ENCODE measurements at places on chromosomes 7 and 10.

- no peak for DNase-seq
Measured at GRCh38 chr7:27872356-27873275, 132.7 kb downstream of the TAX1BP1 start.

DNA sequence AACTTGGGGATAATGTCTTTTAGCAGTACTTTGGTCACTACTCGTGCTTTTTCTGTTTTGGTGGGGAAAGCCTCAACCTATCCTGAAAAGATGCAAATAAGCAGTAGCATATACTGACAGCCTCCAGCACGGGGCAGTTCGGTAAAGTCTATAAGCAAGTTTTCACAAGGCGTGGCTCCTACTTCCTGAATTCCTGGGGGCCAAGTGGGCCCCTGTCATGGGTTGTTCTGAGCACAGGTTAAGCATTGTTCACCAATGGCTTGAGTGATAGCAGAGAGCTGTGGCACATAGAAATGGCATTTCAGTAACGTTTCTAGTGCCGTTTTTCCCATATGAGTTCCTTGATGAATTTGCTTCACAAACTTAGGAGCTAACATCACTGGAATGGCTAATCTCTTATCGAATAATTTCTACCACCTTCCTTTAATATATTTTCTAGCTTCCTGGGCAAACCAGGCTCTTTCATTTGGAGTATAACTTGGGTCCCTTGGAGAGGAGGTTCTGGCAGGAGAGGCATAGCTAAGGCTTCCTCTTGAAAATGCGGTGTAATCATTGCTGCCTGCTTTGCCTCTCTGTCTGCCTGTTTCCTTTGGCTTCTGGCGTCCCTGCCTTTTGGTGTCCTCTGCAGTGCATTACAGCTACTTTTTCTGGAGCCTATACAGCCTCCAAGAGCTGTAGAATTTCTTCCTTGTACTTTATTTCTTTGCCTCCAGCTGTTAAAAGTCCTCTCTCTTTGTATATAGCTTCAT, 11.7 kb upstream of the ZNF239 start:
- no peak for DNase-seq

DNA sequence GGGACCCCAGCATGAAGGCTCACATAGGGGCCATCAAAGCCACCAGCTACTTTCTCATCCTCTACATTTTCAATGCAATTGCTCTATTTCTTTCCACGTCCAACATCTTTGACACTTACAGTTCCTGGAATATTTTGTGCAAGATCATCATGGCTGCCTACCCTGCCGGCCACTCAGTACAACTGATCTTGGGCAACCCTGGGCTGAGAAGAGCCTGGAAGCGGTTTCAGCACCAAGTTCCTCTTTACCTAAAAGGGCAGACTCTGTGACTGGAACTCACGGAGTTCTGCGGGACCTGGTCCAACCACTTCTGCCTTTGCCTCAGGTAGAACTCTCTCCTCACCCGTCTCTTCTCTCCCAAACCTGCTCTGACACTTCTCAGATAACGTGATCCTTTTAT, 945 bp downstream of the TAS2R40 start:
- DNase-seq = no peak

GRCh38 chr7:32036557-32036956, 33.6 kb downstream of the PDE1C start:
- peak; percentile 46 for DNase-seq

- no peak for DNase-seq
Measured at GRCh38 chr7:24637021-24637420, 63.8 kb downstream of the PALS2 start.

DNA sequence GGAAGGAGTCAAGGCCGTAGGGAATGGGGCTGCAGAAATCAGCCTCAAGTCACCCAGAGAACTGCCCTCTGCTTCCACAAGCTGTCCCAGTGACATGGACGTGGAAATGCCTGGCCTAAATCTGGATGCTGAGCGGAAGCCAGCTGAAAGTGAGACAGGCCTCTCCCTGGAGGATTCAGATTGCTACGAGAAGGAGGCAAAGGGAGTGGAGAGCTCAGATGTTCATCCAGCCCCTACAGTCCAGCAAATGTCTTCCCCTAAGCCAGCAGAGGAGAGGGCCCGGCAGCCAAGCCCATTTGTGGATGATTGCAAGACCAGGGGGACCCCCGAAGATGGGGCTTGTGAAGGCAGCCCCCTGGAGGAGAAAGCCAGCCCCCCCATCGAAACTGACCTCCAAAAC, 50.2 kb upstream of the PDCD4 start:
- DNase-seq = no peak

GRCh38 chr10:2097937-2098336, 360.6 kb upstream of the ADARB2 start:
- DNase-seq = no peak

GRCh38 chr10:59435707-59436106, 73.4 kb upstream of the FAM13C start:
- no peak for DNase-seq

DNA sequence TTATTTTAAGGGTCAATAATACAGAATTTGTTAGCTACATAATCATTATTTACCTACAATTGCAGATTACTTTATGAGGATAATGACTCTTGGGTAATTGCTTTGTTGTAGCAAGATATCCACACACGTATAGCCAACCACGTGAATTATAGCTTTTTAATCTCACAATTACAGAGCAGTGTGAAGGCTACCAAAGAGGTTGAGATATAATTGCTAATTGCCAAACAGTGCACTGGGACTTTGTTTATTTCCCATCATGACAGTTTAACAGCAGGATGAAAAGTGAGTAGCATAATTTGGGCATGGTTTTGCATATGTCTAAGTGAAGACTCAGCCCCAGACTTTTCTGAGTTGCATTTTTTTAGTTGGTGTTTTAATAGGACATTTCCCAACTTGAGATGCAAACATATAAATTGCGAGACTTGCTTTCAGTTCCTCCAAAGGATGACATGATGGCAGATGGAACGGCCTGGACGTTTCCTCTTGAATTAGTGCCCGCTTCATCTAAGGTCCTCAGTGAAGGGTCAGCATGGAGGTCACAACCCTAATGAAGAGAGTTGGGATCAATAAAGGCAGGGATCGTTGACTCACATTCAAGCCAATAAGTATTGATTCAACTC, 180.7 kb upstream of the GPR26 start:
- DNase-seq = no peak

- no peak for DNase-seq
Measured at GRCh38 chr10:3413937-3414666, 241.5 kb upstream of the PITRM1 start.

DNA sequence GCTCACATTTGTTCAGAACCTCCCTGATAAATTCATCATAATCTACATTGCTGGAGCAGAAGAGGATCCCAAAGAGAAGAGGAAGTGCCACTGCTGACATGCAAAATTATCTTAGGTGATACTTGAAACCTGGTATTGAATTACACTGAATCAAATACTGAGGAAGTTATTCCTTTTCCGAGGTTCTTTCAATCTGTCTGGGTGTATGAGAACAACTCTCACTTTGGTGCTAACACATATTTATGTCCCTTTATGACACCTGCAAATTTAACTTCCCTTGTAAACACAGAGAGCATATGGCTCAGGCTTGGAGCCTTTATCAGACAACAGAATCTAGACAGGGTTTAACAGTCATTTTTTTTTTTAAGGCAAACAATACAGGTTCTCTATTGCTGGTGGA, 131.4 kb downstream of the SRPK2 start:
- no peak for DNase-seq

DNA sequence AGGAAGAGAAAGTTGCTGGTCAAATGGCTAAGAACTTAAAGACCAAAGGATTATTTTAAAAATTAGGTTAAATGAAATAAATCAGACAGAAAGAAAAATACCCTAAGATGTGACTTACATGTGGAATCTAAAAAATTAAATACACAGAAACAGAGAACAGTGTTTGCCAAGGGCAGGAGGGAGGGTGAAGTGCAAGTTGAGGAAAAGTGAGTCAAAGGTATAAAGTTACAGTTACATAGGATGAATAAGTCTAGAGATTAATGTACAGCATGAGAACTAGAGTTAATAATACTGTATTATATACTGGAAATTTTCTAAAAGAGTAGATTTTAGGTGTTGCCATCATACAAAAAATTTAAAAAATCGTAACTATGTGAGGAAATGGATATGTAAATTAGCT, 146.3 kb downstream of the MDFIC start:
- DNase-seq = no peak

DNA sequence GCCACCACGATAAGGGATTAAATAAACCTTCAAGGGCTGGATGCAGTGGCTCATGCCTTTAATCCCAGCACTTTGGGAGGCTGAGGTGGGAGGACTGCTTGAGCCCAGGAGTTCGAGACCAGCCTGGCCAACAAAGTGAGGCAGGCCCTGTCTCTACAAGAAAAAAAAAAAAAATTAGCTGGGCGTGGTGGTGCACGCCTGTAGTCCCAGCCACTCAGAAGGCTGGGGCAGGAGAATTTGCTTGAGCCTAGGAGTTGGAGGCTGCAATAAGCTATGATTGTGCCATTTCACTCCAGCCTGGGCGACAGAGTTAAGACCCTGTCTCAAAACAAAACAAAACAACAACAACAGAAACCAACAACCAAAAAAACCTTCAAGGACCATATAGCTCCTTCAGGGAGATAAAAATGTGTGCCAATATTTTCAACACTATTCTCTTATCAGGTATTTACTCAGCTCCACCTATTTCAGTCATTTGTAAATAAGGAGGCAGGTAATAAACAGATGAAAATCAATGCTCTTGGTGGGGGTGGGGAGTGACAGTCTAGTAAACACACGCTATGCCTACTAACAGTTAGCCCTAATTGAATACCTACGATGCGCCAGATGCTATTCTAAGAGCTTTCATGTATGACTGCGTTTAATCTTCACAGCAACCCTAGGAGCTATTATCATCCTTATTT, 13.2 kb downstream of the BAIAP2L1 start:
- no peak for DNase-seq

GRCh38 chr10:17109475-17110207, 20.0 kb downstream of the CUBN start:
- DNase-seq = peak; percentile 11

DNA sequence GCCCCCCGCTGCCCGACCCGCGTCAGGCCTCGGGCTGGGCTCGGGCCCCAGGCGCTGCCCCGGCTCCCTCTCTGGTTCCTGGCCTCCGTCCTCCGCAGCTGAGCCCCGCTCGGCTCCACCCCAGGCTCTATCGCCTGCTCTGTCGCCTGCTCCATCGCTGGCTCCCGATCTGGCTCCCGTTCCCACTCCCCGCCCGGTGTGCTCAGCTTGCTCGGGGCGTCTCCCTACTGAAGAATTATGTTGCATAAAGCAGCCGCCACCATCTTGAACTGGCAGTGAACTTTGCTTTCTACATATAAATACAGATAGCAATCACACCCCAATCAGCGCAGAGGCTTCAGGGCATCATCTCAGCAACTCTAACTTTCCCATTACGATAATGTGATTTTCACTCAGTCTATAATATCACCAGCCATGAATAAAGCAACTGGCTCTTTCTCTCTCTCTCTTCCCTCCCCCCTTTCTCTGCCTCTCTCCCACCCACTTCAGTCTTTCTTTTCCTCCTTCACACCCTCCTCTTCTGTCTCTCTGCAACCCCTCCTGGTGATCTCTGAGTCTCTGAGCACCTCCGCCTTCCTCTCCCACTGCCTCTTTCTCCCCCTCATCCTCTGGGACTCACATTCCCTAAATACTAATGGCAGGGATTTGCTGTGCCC, 43.3 kb upstream of the BTRC start:
- DNase-seq = no peak

DNA sequence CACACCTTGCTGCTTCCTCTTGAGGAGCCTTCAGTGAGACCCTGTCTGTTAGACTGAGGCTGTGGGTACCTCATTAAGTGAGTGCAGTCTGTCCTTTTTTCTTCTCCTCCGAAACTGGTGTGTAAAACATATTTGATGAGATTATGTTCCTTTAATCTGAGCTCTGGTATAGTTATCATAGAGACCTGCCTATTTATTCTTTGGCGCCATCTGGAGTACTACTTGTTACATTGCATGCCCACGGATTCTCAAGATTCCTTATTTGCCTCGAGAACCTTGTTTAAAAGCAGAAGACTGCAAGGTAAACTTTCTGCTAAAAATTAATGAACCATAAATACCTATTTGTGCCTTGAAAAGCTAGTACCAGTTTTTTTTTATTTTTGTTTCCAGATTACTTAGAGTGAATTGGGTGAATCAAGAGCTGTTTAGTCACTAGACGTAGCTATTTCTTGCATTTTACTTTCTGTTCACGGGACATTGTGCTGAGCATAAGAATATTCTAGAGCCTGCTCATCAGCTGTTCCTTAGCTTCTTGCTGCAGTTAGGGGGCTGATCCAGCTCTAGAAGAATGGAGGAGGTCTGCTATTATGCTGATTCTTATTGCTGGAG, 16.9 kb upstream of the STMP1 start:
- DNase-seq = peak; percentile 44

DNA sequence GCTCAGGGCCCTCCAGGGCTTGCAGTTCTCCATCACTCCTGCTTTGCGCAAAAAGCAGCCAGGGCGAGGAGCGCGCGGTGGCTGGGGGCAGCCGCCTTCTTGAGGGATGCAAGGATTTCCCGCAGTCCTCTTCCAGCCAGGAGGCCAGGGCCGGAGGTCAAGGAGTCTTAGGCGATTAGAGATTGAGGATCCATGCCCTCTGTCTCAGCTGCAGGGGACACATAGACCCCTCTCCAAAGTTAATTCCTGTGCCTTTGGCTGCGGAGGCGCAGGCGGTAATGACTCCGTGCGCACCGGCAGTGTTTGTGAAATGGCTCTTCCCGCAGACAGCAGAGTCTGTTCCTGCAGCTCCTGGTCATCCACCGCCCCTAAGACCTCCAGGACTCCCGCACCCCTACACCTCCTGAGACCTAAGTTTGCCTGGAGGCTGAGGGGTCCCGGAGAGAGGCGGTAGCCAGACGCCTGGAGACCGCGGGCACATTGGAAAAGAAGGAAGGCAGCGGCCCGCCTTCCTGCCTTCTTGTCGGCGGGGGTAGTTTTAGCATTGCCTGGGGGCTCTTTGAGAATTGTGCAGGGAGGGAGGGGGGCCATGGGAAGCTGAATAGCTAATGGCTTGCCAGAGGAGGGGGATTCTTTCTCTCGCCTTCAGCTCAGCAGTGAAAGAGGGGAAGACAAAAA, 3.3 kb upstream of the NEUROG3 start:
- DNase-seq = no peak

- no peak for DNase-seq
Measured at GRCh38 chr10:19164461-19164860, 115.9 kb downstream of the MALRD1 start.

GRCh38 chr7:155283565-155284194, 14.0 kb upstream of the INSIG1 start:
- DNase-seq = peak; percentile 91

GRCh38 chr10:70991140-70992124, 103.1 kb upstream of the PCBD1 start:
- DNase-seq = no peak

DNA sequence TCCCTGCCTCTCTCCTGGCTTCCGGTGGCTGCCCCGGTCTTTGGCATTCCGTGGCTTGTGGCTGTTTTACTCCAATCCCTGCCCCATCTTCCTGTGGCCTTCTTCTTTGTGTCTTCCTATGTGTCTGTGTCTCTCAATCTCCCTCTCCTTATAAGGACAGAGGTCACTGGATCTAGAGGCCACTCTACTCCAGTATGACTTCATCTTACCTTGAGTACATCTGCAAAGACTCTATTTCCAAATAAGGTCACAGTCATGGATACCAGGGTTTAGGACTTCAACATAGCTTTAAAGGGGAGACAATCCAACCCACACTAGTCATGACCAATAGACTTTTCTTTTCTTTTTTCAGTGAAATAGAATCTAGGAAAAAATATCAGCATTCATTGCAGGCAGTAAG, 153.3 kb upstream of the INSYN2A start:
- no peak for DNase-seq

- peak; percentile 56 for DNase-seq
Measured at GRCh38 chr7:2527505-2528467, 8.2 kb downstream of the LFNG start.

GRCh38 chr7:141014125-141014523, 628 bp downstream of the MRPS33 start:
- no peak for DNase-seq
